ENCODE measurements at places on chromosomes 1 and 21. TPM values are rescaled to one million over a fixed set of nuclear protein-coding genes. Genes with fewer than 3 reads are reported as not detected.
A peak's percentile ranks its signal among the peaks of the same experiment; 100 is the strongest.

The SPATA1 gene
- polyA plus RNA-seq = 0.48 TPM

The AADACL4 gene
- polyA plus RNA-seq = 0.10 TPM

The TSTD1 gene
- 57.8 TPM for polyA plus RNA-seq

The HAO2 gene
- 4.8 TPM for polyA plus RNA-seq

GRCh38 chr1:67609577-67610341, 75.2 kb upstream of the GADD45A start:
- DNase-seq = no peak

DNA sequence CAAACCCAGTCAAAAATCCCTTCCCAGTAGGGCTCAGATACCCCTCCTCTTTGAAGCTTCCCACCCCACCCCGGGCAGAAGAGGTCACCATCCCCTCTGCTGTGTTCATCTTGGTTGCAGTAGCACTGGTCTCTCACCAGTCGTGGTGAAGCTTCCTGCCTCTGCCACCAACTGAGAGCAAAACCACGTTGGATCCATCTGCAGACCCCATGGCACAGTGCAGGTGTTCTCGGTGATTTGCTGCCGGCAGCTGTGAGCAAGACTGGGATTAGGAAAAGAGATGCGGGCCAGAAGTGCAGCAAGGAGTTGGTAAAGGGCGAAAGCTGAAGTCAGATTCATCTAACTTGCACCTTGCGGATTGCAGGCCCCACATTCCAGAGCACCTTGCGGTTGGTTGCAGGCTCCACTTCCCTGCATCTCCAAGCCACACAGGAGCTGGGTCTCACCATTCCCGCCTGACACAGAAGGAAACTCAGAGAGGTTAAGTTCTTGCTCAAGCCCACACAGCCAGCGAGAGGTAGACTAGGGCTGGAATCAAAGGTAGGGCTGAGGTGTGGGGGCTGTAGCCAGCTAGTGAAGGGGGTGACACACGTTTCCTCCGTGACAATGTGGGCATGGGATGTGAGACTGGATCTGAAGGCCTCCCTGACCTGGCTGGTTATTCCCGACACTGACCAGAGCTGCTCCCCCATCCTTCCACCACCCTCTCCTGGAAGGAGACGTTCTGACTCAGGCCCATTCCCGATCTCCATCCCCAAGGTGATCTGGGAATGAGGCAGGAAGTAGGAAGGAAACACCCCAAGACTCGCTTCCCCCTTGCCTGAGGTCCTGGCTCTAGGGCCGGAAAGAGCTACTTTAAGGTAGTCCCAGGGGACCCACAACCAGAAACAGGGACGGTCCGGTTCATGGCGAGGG, 3.3 kb upstream of the FAM110D start:
- no peak for DNase-seq

DNA sequence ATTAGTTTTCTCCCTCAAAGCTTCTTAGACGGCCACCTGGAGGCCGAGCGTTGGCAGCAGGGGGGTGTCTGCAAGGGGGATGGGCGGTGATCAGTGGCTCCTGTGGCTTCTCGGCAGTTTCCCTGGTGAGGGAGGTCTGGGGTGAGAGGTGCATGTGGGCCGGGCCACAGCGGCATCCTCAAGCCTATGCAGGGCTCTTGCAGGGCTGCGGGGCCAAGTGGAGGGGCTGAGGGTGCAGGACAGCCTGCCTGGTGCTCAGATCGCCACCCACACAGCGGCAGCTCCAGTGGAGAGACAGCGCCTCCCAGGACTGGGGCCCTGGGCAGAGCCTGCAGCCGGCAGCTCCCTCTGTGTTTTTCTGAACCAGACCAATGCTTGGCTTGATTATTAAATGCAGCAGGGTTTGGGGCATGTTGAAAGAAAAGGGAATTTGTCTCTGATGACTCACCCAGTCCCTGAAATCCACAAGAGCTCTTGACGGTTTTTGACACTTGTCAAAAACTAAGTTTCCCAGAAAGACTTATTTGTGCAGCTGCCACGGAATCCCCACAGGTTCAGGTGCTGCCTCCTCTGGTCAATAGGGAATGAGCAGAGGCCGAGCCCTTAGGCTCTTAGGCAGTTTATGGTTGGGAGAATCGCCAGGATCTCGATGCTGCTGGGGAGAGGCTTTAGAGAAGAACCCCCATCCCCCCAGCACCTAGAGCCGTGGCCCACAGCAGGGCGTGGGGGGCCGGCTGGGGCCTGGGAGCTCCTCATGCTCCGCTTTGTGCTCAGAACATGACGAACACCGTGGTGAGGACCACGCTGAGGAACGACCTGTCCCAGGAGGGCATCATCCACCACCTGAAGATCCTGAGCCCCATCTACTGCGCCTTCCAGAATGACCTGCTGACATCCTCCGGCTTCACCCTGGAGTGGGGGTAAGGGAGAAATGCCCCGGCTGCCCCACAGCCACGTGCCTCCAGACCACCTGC, 54.7 kb downstream of the UMODL1 start:
- no peak for DNase-seq

GRCh38 chr1:85502625-85503083, 37.7 kb upstream of the DDAH1 start:
- peak; percentile 83 for DNase-seq

DNA sequence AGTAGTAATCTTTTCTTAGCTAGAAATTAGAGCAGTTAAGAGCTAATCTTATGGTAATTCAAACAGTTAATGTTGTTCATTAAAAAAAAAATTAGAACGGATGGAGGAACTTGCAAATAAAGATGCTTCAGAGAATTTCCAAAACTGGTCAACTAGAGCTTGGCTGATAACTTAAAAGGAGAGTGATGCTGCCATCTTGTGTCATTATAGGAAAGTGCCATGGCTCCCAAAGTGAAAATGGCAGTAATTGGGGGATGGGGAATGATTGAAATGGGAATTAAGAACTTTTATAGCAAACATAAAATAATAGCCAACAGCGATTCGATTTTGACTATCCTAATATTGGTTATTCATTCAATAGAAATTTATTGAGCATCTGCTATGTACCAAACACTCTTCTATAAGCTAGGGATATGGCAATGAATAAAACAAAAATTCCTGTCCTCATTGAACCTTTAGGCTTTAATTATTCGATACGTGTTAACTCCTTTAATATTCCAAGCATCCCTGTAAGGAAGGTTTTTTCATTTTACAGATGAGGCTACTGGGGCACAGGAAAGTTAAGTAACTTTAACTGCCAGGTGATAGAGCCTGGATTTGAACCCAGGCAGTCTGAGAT, 5.7 kb upstream of the PLPP3 start:
- peak; percentile 25 for DNase-seq
